Immature natural killer cell (primary cell): ENCODE measurements at places on chromosomes 1 and 21.

GRCh38 chr1:2942410-2942809, 78.9 kb upstream of the ACTRT2 start:
- DNase-seq: no peak

- no peak for DNase-seq
Observed at GRCh38 chr1:234216116-234216703, 157.0 kb upstream of the COA6 start.

- no peak for DNase-seq
Observed at GRCh38 chr21:26934383-26934782, 32.5 kb downstream of the ADAMTS5 start.

- DNase-seq: no peak
Observed at GRCh38 chr1:41800311-41800829, 118.4 kb downstream of the HIVEP3 start.
